Neural progenitor cell (in vitro differentiated cells): ENCODE measurements at places on chromosomes 11 and 22.

DNA sequence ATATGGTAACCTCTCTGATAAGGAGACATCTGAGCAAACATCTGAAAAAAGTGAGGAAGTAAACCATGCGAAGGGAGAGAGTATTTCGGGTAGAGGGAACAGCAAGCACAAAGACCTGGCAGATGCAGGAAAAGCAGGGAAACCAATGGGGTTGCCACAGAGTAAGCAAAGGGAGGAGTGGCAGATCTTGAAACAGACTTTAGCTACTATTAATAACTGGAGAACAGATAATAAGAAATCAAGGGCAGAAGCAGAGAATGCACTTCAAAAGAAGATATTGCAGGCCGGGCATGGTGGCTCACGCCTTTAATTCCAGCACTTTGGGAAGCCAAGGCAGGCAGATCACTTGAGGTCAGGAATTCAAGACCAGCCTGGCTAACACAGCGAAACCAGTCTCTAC is 18.1 kb downstream of the MRTFA start:
- no peak for DNase-seq

DNA sequence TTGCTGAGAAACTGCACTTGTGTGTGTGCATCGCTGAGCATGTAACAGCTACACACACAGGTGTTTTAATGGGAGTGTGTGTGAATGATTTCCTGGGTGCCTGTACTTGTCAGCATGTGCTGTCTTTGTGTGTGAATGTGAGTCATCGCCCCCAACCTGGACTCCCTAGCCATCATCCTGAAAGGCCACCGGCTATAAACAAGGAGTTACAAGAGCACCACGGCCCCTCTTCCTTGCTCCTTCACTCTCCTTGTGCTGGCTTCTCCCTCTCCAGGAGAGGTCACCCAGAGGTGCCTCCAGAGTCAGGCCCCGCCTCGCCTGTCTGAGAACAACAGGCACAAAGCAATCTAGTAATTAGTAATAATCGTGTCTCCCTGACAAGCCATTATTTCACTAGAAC is 419.2 kb downstream of the BUD13 start:
- no peak for DNase-seq

GRCh38 chr11:110177086-110177456 is 83.9 kb downstream of the ZC3H12C start:
- DNase-seq, result no peak

DNA sequence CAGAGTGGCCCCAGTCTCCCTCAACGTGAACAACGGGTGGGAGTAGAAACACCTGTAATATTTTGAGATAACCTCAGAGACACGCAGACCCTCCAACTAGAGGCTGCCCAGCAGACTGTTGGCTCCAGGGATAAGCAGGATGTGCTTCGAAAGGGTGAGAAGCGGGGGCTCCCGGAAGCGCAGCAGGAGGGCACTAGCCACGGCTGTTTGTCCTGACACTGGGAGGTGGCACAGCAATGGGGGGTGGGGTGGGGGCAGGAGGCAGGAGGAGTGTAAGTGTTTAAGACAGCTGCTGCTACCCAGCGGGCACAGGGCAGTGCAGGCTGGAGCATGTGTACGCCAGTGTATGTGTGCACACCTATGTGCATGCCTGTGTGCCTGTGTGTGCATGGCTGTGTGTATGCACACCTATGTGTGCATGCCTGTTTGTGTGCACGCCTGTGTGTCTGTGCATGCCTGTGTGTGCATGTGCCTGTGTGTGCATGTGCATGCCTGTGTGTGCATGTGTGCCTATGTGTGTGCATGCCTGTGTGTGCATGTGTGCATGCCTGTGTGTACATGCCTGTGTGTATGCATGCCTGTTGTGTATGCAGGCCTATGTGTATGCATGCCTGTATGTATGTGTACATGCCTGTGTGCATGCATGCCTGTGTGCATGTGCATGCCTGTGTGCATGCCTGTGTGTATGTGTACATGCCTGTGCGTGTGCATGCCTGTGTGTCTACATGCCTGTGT is 154.7 kb downstream of the SHANK2 start:
- no peak for DNase-seq

DNA sequence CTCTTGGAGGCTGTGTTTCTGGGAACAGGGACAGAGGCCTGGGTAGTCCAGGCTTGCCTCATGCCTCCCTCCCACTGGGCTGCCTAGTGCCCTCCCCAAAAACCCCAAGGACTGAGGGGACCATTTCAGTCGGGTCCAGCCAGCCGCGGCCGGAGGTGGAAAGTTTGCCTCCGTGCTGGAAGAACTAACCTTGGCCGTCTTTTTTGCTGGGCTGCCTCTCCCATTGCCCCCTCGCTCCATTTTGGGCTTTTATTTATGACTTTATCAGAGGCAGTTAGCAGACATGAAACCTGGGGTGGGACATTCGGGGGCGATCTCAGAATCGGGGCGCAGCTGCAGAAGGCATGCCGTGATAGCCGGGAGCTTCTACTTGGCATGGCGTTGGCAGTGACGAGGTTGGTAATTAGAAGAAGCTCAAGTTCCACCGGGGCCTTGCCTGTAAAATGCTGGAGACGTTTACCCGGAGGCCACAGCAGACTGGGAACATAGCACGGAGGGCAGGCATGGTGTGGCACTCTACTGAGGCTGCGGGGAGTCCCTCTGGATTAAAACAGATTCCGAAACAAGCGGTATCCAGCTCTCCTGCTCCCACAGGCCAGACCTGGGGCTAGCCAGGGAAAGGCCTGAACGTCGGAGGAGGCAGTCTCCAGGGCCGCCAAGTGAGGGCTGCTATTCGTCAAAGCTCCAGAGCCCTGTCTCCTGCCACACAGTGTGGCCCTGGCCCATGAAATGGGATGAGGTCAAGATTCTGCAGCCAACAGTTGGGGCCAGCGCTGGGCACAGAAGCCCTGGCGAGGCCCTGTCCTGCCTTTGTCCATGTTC is 76.4 kb upstream of the PPARA start:
- no peak for DNase-seq

- DNase-seq, result peak; percentile 75
These were observed 824 bp upstream of the CBX6 start for GRCh38 chr22:38872831-38873248.

- peak; percentile 57 for DNase-seq
These were observed 697 bp upstream of the PAFAH1B2 start for GRCh38 chr11:117143390-117143789.

DNA sequence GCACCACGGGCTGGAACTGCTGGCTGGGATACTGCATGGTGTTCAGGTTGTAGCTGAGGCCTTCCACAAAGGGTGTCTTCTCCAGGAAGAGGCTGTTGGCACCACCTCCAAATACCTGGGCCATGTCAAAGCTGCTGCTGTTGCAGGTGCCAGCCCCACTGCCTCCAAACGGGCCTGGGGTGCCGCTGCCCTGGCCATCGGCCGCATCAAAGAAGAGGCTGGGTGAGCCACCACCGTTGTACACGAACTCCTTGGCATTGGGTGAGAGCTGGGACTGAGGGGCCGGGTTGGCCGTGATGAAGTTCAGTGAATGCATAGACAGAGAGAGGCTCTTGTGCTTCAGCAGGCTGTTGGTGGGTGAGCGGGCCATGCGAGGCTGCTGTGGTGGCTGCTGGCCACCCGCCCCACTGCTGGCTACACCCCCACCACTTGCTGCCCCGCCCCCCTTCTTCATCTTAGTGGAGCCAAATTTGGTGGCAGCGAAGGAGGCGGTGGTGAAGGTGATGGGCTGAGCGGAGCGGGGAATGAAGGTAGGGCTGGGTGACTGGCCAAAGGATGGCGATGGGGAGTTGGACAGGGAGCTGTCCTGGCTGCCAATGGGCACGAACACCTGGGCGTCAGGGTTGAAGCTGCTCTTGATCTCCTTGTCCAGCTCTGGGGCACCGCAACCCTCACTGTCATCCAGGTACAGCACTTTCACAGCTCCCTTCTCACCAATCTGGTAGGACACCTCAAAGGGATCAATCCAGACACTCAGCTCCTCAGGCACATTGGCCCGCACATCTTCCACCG is 10.1 kb downstream of the TOB2 start:
- no peak for DNase-seq

GRCh38 chr11:109425554-109425953 is 3.6 kb downstream of the C11orf87 start:
- DNase-seq, result no peak

DNA sequence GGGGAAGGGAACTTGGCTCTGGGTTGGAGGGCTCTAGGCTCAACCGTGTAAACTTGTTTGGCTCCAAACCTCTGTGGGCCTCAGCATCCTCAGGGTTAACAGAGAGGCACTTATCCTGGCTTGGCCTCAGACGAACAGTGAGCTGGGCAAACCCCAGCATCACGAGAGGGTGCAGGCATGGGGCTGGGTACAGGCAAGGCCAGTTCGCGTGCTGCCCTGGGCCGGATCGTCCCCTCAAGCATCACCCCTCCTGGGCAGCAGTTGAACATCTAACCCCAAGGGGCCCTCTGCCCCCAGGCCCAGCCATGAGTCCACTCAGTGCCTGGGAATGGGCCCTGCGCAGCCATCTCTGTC is 1.9 kb downstream of the EHBP1L1 start:
- DNase-seq, result no peak

GRCh38 chr22:19196841-19197612 is 18.5 kb upstream of the SLC25A1 start:
- no peak for DNase-seq

DNA sequence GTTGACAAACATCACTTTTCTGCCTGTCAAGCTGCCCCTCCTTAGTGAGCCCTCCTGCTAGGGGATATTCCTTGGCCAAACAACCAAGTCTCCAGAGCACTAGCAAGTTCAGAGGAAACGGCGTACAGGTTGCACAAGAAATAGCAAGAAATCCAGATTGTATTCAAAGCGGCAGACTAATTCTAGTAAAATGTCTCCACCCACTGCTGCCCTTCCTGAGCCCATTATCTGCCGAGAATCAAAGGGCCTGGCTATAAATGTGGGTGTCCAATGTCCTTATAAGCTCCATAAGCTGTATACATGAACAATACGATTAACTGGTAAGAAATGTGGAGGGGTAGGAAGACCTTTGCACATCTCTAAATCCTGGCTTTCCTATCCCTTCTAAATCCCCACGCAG is 44.0 kb upstream of the AKIP1 start:
- DNase-seq, result no peak

DNA sequence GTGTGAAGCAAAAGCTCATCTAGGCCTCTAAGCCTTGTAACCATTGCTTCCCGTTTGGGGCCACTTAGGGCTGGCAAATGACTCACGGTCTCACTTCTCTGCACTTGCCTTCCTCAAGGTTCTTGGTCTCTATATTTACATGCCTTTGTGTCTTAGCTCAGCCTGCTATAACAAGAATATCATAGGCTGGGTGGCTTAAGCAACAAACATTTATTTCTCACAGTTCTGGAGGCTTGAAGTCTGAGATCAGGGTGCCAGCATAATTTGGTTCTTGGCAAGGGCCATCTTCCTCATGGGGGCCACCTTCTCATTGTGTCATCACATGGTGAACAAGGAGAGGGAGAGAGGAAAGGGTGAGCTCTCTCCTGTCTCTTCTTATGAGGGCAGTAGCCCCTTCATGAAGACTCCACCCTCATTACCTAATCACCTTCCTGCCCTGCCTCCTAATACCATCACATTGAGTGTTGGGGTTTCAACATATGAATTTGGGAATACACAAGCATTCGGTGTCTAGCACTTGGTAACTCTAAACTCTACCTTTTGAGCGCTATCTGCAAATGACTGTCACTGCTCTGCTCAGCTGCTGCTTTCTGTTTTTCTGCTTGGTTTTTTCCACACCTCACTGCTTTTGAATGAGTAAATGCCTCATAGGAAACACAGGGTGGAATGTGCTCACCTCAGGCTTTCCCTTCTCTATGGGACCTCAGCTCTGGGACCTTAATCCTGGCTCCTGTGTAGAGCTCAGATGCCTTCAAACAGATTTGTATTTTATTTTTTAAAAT is 16.2 kb upstream of the ME3 start:
- no peak for DNase-seq

DNA sequence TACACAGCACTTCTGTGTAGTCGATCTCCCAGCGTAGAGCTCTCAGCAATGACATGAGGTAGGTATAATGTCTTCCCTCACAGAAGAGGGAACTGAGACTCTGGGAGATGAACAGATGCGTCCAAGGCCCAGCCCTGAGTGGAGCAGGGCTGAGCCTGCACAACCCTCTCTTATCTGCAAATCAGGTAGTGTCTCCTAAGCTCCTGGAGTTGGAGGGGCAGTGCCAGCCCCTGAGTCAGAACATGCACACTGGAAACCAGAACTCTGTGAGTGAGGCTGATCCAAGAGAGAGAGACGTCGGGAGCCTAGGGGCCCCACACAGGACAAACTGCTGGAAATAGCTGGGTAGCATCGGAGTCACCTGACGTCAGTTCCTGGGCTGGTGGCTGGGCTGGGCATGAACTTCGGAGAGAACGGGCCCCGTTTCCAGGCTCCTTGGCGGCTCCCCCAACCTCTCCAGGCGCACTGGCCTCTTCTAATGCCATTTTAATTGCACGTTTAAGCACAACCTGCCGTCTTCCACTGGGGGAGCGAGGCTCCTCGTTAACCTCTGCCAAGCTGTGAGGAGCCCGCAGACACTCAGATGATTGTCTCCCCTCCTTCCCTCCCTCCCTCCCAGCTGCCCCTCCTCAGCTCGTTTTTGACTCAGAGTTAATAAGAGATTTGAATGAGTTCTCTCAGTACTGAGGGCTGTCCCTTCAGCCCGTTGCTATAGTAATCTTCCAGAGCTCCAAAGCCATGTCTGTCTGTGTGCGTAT is 191.2 kb upstream of the TBCEL start:
- DNase-seq, result peak; percentile 68

- no peak for DNase-seq
These were observed 64.0 kb downstream of the CWC15 start for GRCh38 chr11:94909371-94909820.

GRCh38 chr11:61160487-61161189 is 588 bp downstream of the VPS37C start:
- DNase-seq, result no peak

GRCh38 chr11:133605482-133605881 is 73.2 kb upstream of the OPCML start:
- DNase-seq, result no peak

DNA sequence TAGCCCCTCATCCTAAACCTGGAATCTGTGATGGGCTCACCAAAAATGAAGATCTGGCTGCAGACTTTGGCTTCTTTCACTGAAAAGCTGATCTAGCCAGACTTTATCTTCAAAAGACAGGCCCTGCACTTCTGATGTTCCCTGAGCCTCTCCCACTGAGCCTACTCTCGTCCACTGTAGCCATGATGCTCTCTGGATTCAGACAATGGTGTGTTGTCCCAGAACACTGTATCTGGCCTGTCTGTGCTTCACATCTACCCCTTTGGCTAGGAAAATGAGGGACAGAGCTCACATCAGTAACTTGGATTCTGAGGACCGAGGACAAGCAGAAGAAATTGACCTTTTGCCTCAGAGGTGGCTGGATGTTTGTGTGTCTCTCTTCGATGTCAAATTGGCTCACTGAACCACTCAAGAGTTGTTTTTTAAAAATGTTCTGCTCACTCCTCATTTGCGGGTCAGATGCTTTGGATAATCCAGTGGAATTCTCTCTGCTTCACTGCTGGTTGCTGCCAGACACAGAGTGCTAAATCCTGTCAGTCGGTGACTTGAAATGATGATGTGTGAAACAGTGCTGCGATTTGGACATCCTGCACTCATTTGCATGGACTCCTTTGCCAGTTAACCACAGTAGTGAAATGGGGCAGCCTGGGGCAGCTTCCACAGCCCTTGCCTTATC is 67.5 kb downstream of the ARFGAP2 start:
- DNase-seq, result no peak

- DNase-seq, result no peak
These were observed 55.6 kb upstream of the CECR2 start for GRCh38 chr22:17313626-17314025.

- DNase-seq, result no peak
These were observed 160.5 kb upstream of the NAV2 start for GRCh38 chr11:19552161-19552560.
